Mammary epithelial cell (primary cell): ENCODE measurements at places on chromosomes 16 and 17.

DNA sequence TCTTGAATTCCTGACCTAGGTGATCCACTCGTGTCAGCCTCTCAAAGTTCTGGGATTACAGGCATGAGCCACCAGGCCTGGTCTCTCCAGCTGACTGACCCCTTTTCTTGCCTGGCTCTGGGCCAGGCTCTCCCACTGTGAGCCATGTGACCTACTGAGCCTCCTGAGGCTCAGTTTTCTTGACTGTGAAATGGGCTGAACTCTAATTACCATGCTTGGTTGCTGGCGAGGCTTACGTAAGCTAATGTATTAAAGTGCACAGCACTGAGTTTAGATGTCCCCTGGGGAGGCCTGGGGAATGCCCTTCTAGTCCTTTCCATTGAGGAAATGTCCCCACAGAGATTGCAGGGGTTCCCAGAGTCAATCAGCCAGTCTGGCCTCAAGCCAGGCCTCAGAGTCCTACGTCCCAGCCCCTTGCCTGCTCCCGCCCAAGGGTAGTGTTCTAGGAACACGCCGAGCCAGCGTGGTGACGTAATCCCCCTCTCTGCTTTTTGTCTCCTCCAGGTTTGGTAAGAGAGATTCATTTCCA lies 45.8 kb upstream of the LGALS9 start:
- DNase-seq, result no peak

DNA sequence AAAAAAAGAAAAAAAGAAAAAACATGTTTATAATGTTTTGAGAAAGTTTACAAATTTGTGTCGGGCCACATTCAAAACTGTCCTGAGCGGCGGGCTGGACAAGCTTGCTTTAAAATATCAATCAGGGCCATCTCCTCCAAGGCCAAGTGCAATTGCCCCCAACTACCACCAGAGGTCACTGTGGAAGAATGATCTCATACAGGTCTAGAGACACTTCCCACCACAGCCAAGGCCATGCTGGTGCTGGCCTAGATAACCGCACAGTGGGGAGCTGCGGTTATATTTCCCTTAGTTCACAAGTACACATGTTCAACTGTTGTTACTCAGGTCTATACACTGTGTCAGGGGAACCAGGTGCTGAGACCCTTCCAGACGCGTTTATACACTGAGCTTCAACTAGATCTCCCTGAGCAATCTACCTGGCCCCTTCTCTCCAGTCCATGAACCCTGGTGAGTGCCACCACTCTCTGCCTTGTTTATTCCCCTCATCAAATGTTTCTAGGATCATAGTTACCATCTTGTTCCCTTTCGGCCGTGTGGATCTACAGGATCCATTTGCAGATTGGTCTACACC lies 83.8 kb upstream of the CCL2 start:
- peak; percentile 19 for DNase-seq

- peak; percentile 75 for DNase-seq
Observed at GRCh38 chr17:8225813-8226535, 15.6 kb upstream of the AURKB start.

DNA sequence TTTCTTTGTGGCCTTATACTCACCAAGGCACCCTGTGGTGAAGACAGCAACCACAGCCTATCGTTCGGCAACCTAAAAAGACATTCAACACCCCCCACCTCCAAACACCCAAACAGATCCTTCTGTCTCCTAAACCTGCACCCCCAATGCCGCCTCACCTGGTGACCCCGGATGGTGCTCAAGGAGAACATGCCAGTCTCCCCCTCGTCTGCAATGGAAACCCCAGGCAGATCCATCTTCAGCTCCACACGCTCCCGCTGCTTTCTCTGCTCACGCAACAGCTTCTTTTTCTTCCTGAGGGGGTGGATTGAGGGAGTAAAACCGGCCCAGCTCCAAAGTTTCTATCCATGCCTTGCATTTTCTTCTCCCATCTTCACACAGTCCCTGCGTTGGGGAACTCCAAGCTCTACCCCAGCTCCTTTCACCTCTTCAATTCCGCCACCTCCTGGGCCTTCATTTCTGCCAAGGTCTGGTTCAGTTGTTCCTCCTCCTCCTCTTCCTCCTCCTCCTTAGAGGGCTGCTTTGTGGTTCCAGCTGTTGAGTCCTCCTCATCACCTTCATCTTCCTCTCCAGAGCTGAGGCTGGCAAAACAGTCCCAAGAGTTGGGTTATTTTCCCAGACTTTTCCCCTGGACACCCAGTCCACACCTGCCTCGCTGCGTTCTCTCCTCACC lies 3.4 kb upstream of the PSMC5 start:
- DNase-seq, result no peak

DNA sequence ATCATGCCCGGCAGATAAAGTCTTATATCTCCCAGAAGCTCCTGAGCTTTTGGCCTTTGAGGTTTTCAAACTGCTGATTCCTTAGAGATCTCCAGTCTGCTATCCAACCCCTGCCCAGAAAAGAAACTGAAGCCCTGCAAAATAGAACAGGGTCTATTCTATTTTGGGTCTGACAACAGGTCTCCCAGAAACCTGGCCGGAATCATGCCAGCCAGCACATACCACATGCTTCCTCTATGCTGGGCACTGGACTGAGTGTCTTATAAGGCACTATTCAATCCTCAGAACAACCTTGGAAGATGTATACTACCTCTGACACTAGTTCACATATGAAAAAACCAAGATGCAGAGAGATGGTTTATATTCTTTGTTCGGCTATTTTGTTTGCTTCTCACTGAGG lies 21.3 kb upstream of the GFOD2 start:
- no peak for DNase-seq

- no peak for DNase-seq
Observed at GRCh38 chr16:30063893-30064728, 1.4 kb upstream of the ALDOA start.

- peak; percentile 24 for DNase-seq
Observed at GRCh38 chr17:17575360-17576251, 15.9 kb downstream of the PEMT start.

- no peak for DNase-seq
Observed at GRCh38 chr16:57773655-57774295, 28.5 kb downstream of the KIFC3 start.

- peak; percentile 74 for DNase-seq
Observed at GRCh38 chr17:69492410-69493071, 78.0 kb downstream of the MAP2K6 start.

DNA sequence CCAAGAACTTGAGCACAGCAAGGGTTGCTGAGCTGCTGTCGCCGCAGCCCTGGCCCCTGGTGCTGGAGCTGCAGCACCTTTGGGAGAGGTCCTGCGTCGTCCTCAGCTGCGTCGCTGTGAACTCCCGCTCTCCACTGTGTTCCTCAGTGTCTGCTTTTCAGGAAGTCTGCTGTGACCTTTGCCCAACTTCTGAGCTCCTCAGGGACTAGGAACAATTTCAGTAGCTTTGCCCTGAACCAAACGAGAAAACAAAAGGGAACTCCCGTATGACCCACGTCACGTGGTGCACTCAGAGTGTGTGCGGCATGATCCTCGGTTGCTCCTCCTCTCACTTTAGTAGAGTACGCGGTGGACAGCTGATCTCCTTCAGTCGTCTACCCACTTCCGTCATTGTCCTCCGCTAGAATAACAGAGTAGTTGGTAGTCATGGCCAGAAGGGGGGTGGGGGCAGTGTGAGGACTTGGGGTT lies 44.2 kb downstream of the WDR45B start:
- no peak for DNase-seq

DNA sequence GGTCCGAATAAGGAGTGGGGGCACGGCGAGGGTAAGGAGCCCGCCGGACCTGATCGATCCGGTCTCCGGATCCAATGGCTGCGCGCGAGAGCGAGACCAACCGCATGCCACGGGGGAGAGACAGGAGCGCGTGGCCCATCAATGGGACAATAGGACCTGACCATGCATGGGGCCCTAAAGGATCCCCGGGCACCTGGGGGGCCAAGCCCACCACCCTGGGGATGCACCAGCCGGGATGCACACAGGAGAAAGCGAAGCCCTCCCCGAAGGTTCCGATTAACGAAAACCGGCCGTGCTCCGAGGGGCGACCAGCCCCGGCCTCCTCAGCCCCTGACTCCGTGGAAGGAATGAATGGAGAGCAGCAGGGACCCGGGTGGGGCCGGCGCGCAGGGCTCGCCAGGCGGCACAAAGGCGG lies 525 bp downstream of the JPT1 start:
- DNase-seq, result no peak

DNA sequence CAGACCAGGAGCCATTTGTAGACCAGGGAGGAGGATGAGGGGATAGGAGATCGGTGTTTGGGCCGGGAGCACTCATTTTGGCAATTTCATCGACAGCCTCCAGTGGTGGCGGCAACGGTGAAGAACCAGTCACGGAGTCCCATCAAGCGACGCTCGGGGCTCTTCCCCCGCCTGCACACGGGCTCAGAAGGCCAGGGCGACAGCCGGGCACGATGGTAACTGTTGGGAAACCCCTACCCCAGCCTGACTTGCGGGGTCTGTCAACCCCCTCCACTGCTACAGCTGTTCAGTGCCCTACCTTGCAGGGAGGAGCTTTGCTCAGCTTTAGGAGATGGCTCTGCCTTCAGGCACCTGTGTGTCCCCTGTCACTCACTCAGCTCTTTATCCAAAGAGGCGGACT lies 43.0 kb downstream of the OR1D5 start:
- no peak for DNase-seq

DNA sequence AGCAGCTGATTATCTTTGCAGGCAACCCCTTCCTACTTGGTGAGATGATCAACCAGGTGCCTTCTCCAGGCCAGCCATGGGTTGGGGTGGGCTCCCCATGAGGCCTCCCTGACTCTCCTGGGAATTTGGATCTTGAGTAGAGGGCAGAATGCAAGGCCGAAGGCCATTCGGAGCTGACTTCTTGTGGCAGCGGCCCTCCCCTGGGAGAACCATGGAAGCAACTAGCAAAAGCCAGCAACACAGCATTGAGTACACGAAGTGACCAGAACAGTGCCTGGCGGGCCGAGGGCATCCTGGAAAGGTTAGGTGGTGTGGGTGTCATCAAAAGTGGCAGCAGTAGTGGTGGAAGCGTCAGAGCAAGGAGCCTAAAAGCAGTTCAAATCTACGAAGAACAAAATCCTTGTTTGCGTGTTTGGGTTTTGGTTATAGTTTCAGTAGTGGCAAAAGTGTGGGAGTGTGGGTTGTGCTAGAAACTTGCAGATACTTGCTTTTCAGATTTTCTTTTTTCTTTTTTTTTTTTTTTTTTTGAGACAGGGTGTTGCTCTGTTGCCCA lies 2.0 kb upstream of the ALDH3A1 start:
- DNase-seq, result no peak

- no peak for DNase-seq
Observed at GRCh38 chr16:50437769-50438437, 69.1 kb upstream of the BRD7 start.

DNA sequence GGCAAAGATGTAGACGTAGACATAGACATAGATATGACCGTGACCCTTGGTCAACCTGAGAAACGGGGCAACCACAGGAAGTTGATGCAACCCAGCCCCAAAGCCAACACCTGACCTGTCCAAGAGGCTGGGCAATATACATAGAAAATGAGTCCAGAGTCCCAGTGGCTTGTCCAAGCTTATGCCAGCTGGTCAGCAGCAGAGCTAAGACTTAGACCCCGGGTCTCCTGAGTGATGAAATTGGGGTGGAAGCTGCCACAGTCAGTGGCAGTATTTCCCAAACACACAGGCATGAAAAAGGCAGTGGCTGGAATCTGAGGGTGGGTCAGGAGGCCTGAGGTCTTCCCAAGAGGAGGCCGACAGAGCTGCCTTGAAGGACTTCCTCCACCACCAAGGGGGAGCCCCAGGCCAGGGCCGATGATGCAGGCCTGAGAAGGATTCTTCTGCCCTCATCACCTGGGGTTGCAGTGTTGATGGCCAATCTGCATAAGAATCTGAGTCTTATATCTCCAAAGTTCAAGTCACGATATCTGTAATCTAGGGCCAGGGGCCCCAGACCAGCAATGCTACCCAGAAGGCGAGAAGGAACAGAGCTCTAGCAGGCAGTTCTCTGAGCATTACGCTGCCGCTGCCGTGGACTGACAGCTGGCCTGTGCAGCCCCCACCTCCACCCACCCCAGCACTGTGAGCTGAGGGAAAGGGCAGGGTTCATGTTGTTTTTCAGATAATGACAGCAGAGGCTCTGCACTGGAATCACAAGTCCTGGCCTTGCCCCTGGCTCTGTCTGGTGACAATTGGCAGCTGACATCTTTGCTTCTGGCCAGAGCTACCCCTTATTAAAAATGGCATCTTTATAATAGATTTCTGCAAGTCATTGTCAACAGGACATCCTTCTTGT lies 72.7 kb downstream of the GNAO1 start:
- DNase-seq, result no peak

- peak; percentile 52 for DNase-seq
Observed at GRCh38 chr16:19907161-19907992, 22.7 kb upstream of the GPRC5B start.

DNA sequence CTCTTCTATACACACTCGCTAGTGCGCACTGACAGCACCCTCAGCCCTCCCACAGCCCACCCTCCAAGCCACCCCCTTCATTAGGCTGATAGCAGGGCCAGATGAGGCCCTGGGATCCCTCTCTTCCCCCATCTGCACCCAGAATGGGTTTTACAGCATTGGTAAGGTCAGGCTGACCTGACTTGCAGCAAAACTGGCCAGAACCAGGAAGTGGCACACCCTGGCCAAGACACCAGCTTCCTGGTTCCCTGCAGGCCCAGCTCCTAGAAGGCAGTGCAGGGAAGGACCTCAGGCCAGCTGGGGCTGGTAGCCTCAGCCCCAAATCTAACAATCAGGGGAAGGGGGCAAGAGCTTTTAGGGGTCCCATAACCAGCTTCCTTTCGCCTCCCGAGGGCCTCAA lies 50.0 kb upstream of the MRPS23 start:
- DNase-seq, result no peak

DNA sequence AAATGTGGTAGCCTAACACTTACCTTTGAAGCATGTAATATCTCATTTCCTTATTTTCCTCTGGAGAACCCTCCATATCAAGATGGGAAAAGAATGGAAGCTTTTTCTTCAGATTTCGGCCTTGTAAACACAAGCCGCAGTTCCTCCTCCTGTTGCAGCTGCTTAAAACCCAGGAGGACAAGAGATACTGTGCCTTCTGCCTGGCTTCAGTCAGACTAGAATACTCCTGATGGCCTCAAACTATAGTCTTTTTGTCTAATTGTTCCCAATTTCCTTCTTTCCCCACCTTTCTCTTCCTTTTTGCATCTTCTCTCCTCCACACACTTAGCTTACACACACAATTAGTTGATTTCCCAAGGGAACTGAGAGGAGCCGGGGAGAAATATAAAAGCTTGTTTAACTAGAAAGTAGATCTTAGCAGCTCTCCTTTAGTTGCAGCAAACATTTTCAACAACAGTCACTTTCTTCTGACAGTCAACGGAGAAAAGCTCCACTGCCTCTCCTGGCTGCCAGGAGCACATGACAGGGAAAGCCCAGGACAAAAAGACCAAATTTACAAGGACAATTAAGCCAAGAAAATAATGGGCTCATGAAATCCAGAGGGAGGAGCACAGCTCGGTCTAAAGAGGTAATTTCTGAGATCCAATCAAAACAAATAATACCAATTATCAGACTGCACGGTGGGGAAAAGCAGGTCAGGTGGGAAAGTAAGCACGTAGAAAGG lies 76.4 kb upstream of the C17orf78 start:
- DNase-seq, result no peak

GRCh38 chr17:82627405-82627804 lies 20.8 kb downstream of the WDR45B start:
- no peak for DNase-seq

- DNase-seq, result peak; percentile 6
Observed at GRCh38 chr17:9517396-9517795, 58.2 kb downstream of the STX8 start.

- peak; percentile 97 for DNase-seq
Observed at GRCh38 chr16:77308163-77308561, 109.0 kb downstream of the SYCE1L start.
